ENCODE measurements at places on chromosomes 2 and 18.

DNA sequence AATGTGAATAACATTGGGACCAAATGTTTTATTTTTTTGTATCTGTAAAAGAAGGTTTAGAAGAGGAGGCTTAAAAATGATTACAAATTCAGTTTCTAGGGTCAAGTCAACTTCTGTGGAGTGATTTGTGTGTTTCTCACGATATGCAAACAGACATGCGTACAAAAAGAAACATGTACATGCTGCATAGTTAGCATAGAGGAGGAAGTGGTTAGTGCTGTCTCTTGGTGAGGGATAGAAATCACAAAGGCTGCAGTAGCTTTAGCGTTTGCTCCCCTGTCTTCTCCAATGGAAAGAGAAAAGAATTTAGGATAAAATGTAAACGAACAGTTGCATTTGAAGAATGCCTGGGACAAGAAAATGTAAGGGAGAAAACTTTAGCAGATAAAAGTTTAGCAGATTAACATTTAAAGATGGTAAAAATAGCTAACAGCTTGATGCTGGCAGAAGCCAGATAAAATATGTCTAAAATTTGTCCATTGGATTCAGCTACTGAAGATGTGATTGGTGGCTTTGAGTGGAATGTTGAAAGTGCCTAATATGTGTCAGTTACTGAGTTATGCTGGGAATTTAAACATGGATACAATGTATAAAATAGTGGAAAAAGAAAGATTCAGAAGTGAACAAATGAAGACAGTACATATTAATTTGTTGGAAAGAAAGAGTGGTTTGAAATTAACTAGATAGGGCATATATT lies 44.9 kb downstream of the MALT1 start:
- DNase-seq = peak; percentile 53

DNA sequence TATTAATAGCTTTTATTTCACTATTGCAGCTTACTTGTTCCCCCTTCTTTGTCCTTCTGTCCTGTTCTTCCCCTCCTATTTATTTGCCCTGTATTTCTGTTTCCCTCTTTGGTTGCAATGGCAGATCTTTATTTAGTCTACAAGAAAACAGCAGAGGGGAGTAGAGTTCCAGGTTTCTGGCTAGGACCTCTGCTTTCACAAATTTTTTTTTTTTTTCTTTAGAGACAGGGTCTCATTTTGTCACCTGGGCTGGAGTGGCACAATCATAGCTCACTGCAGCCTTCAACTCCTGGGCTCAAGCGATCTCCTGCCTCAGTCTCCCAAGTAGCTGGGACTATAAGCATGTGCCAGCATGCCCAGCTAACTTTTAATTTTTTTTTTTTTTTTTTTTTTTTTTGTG lies 188.1 kb upstream of the SPRED2 start:
- DNase-seq = no peak

GRCh38 chr18:59419386-59419785 lies 60.3 kb upstream of the LMAN1 start:
- DNase-seq = no peak

GRCh38 chr2:142865924-142866323 lies 11.5 kb upstream of the KYNU start:
- DNase-seq = no peak

DNA sequence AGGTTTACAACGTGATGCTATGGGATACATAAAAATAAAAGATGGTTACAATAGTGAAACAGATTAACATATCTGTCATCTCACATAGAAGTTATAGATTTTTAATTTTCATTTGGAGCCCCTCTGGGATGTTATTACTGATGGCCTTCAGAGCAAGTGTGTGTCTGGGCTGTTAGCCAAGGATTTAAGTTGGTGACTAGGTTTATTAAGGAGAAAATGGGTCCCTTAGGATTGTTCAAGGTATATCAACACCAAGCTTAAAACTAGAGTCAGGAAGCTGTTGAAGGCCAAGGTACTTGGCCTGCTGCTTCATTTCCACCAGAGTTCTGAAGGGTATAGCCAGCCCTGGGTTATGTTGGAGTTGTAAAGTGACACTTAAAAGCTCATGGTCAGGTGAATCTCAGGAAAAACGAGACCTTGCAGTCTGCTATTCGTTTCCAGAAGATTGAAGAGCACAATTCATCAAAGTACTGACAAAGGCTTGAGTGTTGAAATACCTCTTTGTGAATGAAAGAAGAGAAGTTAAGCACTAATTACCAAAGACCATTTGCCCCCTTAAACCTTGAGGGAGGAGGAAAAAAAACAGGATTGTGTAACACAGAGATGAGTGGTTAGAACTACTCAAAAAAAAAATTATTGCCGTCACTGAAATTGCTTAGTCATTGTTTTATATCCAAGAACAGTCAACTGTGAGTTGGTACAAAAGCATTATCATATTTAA lies 48.4 kb downstream of the MAP2 start:
- no peak for DNase-seq

DNA sequence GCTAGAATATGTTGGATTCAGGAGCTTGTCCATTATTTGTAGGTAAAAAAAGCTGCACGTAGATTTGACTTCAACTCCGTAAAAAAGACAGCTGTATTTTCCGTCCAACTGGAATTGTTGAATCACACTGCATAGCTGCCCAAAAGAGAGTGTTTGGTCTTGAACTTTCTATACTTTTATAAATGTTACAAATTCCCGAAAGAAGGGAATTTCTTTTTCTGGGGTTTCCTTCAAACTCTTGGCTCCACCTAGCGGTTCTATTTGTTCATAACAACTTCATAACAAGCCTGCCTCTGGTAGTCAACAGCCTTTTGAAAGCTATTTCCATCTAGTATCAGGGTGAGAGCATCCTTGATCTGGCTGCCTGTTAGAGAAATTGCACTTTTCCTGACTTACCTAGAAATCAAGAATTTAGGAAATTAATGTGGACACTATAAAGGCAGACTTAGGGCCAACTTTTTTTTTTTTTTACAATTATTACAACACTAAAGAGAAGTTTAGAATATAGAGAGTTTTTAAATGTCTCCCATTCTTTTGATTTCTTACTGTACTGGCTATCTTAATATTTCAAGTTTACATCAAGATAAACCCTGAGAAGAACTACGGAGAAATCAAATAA lies 48.1 kb downstream of the TMEM185B start:
- DNase-seq = no peak

Measured in naive thymus-derived CD8-positive, alpha-beta T cell (primary cell).